ENCODE measurements at places on chromosomes 5 and 9.
A peak's percentile ranks its signal among the peaks of the same experiment; 100 is the strongest.

DNA sequence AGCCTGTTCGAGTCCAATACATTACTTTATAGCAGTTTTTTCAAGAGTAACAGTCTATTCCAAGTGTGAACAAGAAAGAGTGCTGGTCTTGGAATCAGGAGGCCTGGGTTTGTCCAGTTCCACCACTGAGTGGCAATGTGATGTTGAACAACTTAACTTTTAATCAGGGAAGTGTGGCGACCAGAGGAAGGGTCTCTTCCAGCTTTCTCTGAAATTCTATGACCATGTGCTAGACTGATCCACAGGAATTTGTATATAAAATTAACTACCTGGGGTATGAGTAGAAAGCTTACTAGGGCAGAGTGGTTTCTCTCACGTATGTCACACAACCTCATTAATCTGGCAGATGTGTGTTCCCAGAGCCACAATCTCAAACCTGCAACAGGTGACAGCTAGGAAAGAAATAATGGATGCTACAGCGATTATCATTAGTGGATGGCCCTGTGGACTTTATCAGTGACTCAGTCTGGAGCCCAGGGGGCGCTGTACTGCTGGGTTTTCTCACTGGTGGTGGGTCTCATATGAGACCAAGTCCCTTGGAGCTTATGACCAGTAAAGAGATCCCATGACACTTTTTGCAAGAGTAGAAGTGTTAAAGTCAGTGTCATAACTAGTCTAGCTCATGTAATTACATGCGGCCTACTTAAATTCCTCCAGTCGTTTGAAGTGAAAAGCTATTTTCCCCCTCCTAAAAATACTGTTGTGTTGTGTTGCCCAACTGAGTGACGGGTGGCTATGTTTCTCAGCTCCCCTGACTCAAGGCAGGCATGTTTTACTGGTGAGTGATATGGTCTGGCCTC, 116.5 kb downstream of the GDNF start:
- peak; percentile 41 for DNase-seq

GRCh38 chr5:180495292-180495691, 1.1 kb downstream of the CNOT6 start:
- DNase-seq: no peak

DNA sequence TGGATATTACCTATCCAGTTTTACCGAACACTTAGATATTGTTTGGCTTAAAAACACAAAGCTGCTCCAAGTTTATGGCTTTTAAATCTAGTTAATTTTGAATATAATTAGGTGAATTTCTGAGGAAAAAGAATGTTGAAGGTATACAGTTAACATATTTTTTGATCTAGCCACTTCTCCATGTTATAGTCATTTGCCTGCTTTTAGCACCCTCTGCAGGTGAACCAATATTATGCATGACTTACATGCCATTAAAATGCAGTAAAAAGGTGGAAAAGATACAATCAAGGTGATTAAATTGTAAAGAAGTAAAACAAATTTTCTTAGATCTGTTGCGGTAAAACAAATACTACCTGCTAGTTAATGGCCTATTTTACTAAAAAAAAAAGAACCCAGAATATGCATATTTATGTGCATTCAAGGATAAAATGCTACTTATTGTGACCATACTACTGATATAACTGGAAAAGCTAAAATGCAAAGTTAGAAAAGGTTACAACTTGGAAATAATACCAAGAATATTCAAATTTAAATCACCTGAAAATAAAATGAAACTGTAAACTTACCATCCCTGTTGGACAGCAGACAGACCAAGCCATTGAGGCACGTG, 132.1 kb downstream of the AP3B1 start:
- DNase-seq: peak; percentile 10

GRCh38 chr5:67187006-67187715, 9.4 kb downstream of the CD180 start:
- DNase-seq: no peak

GRCh38 chr5:158049459-158049858, 190.5 kb upstream of the CLINT1 start:
- DNase-seq: no peak

DNA sequence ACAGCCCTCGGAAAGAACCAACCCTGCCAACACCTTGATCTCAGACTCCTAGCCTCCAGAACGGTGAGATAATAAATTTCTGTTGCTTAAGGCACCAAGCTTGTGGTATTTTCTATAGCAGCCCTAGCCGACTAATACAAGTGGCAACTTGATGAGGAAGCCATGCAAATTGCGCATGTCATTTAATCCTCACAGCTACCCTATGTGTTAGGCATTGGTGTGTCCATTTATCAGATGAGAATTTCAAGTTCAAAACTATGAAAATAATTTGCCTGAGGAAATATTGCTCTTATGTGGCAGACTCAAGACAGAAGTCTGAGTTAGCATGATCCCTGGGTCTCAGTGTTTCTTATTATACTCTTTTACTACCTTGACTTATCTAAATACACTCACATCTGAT, 264.0 kb downstream of the PDE4D start:
- no peak for DNase-seq

GRCh38 chr5:88678770-88679381, 204.1 kb downstream of the MEF2C start:
- no peak for DNase-seq

DNA sequence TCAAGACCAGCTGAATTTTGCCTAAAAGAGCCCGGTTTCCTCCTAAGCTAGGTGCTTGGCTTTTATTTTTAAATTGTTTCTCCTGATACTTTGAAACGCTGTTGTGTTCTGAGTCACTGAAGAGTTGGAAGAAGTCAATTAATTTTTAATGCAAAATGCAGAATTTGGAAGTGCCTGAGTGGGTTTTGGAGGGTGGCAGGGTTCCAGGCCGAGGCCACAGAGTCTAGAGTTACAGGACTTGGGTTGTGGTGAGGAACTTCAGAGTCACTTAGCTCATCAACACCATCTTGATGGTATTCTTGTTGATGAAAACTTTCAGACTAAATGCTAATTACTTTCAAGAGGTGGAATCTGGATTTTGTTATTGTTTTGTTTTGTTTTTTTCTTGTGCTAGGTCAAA, 130.6 kb downstream of the PDZD2 start:
- no peak for DNase-seq

GRCh38 chr9:133355881-133356357, 368 bp downstream of the SURF1 start:
- no peak for DNase-seq

DNA sequence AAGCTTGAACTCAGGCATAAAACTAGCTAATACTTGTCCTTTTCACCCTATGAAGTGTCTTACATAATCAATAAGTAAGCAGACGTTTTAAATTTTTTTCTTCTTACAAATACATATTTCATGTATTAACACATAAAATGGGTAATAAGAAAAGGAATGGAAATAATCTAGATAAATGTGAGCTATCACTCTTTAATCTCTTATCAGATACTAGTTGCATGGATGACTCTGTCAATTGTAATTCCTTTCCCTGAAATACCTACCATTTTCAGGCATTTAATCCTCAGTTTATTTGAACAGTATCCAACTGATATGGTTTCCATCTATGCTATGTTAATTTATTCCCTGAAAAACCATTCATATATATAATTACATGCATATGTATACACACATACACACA, 166.0 kb upstream of the RGS7BP start:
- DNase-seq: no peak

DNA sequence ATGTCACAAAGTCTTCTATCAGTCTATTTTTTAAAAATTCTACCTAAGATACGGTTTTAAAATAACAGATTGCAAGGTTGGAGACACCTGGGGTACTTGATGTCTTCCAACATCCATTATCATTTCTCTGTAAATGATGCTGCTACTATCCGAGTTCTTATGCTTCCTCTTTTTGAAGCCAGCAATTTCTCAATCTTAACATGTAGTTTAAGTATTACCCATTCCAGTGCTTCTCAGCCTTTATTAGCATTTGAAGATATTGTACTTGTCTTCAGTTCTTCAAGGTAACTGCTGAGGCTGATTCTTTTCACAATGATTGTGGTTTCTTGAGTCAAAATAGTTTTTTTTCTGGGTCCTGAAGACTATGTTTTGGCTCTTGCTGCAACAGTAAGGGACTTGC, 96.4 kb upstream of the SELENOP start:
- no peak for DNase-seq

GRCh38 chr9:97808972-97809371, 44.1 kb upstream of the FOXE1 start:
- DNase-seq: no peak

DNA sequence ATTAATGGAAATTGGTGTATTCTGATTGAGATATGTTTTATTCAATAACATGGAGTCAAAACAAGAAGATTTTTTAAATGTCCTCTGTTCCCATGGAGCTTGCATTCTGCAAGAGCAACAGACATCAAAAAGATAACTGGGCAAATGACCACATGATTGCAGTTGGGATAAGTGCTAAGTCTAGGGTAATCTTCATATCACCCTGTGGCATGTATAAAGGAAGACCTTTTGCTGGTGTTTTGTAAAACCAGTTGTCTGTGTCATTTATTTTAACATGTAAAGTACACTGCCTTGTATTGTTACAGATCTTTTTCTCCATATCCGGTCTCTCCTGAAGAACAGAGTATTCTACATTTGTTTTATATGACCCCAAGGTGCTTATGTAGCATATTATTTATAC, 44.0 kb downstream of the PTCD2 start:
- DNase-seq: no peak

GRCh38 chr5:107700481-107700880, 29.7 kb upstream of the EFNA5 start:
- DNase-seq: no peak

DNA sequence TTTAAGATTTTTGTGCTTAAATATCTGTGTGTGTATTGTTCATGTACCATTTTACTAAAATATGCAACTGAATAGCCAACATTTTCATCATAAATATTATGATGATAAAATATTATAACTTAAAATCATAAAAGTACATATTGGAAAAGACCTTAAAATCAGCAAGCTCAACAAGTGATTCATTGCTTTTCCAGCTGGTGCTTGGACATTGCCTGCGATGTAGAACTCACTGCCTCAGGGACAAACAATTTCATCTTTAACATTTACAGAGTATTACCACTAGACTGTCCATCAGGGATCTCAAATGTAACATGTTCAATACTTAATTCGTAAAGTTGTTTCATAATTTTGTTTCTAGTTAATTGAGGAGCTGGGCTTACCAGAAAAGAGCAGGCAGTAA, 17.5 kb upstream of the SMARCA2 start:
- no peak for DNase-seq

DNA sequence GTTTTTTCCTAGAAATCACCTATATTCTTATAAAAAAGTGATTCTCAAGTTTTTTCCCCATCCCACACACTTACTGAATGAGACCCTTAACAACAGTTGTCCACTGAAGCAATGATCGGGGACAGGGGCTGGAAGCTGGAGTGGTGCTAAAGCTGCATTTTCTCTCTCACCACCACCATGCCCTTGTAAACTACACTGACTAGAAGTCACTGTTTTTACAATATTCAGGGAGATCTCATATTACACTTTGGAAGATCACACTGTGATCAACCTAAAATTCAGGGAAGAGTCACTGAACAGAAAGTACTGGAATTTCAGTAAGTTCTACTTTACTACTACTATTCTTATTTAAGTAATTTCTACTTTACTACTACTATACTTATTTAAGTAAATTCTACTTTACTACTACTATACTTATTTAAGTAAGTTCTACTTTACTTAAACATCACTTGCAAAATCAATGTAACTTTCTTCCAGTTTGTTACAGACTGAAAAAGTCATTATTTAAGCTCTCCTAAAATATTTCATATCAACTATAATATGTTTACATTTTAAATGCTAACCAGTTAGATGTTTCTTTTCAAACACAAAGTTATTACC, 164.3 kb downstream of the AGTPBP1 start:
- no peak for DNase-seq

DNA sequence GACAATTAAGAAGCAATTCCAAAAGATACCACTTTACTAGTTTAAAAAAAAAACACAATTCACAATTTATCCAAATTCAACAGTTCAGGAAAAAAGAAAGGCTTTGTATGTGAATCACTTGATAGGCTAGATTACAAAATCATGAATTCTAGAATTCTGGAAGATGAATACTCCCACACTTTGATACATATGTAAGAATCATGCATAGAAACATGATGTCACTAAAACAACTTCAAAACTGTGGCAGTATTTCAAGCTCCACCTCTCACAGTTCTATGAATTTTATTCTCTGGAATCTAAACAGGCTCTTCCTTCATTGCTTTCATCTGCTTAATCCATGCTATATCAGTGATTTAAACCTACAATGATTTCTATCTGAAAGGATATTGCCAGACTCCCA, 51.0 kb downstream of the GNAQ start:
- DNase-seq: no peak

DNA sequence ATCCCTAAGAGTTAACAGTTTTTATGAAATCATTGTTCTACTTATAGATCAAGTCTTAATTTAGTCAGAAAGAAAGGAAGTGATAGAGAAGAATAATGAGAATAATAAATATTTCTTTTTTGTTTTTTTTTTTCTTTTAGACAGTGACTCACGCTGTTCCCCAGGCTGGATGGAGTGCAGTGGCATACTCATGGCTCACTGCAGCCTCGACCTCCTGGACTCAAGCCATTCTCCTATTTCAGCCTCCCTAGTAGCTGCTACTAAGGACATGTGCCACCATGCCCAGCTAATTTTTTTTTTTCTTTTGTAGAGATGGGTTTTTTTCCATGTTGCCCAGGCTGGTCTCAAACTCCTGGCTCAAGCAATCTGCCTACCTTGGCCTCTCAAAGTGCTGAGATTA, 11.0 kb downstream of the IFNA21 start:
- no peak for DNase-seq

DNA sequence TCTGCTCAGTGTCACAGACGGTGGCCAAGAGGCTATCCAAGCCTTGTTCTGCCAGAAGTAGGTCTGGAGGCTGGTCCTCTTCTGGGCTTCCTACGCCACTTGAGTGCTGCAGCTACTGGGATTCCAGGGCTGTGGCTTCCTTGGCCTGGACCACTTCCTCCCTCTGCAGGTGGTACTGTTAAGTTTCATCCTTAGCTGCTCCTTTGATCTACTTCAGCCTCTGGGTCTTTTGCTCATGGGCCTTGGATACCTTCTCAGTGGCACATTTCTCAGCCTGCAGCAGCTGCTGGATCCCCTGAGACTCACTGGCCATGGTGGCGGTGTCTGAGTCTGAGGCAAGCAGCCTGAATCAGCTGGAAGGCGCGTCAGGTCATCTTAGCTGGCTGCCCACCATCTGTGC, 10.3 kb downstream of the CNOT8 start:
- DNase-seq: peak; percentile 37

DNA sequence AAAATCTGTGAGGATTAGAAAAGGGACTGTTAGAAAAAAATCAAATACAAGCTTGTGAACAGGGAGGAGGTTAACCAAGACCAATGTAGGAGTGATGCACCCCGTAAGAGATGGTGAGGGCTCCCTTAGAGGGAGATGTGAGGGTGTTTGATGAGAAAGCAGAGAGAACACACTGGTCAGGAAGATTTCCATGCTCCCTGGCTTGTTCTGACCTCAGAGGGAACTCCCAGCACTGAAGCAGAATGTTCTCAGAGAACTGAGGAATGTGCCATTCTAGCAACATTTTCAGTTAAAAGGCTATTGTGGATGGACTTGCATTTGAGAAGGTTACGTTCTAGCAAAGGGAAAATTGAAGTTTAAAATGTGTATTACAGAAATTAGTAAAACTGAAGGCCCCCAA, 110.6 kb downstream of the HTR4 start:
- DNase-seq: no peak

Measured in HuH-7 (cell line).